RWPE1 (cell line): ENCODE measurements at places on chromosomes 7 and 10.

DNA sequence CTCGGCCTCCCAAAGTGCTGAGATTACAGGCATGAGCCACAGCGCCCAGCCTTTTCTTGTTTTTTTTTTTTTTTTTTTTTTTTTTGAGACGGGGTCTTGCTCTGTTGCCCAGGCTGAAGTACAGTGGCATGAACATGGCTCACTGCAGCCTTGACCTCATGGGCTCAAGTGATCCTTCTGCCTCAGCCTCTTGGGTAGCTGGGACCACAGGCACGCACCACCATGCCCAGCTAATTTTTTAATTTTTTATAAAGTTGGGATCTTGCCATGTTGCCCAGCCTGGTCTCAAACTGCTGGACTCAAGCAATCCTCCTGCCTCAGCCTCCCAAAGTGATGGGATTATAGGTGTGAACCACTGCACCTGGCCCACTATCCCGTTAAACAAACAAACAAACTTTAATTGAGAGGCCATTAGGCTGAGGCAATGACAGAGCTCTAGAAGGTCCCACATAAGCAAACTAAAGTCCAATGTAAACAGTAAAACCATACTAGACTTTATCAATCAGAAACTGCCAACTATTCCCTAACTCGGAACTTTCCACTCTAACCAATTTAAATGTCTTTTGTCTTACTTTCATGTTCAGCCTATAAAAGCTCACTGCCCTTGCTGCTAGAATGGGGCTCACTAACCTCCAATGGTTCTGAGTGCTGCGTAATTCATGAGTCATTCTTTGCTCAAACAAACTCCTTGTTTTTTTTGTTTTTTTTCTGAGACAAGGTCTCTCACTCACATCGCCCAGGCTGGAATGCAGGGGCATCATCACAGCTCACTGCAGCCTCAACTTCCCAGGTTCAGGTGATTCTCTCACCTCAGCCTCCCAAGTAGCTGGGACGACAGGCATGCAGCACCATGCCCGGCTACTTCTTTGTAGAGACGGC is 1.9 kb downstream of the DHX32 start:
- peak; percentile 83 for DNase-seq

DNA sequence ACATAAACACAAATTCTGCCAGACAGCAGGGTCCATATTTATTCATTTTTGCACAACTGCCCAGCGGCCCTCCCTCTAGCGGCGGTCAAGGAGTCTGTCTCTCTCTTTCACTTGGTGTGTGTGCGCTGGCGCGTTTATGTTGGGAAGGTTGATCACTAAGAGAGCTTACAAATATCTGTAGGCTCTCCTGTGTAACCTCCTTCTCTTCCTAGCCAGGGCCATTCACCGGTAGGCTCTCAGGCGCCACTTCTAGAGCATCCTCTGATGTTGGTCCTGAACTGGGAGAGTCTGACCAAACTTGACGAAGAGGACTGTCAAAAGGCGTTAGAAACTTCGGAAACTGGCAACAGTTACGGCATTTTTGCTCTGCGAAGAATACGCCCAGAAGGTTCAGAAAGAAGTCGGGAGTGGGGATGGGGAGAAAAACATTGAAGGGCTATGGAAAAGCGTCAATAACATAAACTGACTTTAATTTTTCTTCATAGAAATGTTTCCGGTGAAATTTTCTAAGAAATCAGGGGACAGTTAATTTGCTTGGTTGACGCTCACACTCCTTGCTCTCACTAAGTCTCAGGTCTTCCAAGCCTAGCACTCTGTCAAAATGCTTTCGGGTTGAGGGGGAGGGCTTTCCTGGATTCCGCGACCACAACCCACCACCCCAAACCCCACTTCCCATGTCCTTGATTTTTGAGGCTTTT is 731.1 kb downstream of the ZWINT start:
- DNase-seq = peak; percentile 28

GRCh38 chr7:148807436-148807835 is 76.7 kb downstream of the EZH2 start:
- DNase-seq = no peak

GRCh38 chr10:1036341-1036791 is 10.7 kb upstream of the IDI2 start:
- DNase-seq = peak; percentile 89

DNA sequence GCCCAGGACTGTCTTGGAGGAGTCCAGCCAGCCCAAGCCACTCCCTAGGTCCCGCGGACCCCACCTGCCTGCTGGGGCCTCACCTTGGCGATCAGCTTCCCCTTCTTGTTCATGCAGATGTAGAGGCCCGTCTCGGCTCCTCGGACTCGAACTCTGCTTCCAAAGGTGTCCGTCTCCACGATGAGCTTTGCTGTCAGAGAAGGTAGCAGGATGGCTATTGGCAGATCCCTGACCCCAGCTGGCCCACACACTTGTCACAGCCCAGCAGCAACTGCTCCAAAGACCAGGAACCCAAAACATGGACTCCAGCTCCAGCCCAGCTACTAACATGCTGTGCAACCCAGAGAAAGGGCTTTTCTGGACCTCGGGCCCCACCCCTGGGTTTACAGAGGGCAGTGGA is 4.5 kb downstream of the FGF8 start:
- no peak for DNase-seq

GRCh38 chr7:26291699-26292538 is at the start of gene SNX10:
SNX10 (plus strand) TSS chr7:26291862; CDS start chr7:26346443, 54,581 bp downstream.
- peak; percentile 41 for DNase-seq

DNA sequence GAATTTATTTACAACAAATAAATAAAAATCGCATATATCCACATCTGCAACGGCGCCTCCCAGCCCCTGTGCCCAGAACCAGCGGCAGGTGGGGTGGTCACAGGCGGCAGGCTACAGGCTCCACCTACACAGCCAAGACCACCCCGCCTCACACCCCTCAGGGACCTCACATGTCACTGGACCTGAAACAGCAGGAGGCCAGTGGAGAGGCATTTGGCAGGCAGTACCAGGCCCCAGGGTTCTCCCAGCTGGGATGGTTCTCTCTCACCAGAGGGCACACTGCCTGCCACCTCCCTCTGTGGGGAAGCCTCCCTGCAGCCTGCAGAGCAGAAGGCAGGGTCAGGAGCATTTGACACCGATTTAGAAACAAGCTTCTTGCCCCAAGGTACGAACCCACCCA is 81.5 kb downstream of the MAD1L1 start:
- DNase-seq = no peak

- DNase-seq = no peak
These were observed 130.5 kb downstream of the SEM1 start for GRCh38 chr7:96579119-96579518.

- DNase-seq = no peak
These were observed 54.9 kb upstream of the RHOBTB1 start for GRCh38 chr10:60998932-60999331.

GRCh38 chr7:480531-481218 is 39.0 kb downstream of the PDGFA start:
- DNase-seq = no peak

DNA sequence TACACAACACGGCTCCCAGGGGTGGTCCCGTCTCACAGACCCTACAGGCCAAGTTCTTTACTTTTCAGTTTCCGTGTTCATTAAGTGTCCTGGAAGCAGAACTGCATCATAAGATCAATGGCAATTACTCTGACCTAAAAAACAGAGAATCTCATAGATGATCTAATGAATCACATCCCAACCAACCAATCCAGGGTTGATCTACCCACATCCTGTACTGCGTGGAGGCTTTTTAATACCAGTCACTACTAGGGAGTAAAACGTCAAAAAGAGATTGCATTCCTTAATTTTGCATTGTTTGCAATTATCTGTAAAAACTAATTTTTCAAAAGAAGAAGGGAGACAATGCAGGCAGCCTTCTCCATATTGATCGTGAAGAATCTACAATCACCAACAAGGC is 72.6 kb downstream of the PARD3 start:
- DNase-seq = no peak
